Ovary (tissue), 10 donors: ENCODE measurements at places on chromosomes 6 and 20. TPM values are rescaled to one million over a fixed set of nuclear protein-coding genes. Genes with fewer than 3 reads are reported as not detected.

GRCh38 chr6:155004017-155004416, 8.9 kb downstream of the TIAM2 start:
- no peaks in the 10 kb centered on the region for H3K36me3 ChIP-seq
- DNase-seq: no peak

DNA sequence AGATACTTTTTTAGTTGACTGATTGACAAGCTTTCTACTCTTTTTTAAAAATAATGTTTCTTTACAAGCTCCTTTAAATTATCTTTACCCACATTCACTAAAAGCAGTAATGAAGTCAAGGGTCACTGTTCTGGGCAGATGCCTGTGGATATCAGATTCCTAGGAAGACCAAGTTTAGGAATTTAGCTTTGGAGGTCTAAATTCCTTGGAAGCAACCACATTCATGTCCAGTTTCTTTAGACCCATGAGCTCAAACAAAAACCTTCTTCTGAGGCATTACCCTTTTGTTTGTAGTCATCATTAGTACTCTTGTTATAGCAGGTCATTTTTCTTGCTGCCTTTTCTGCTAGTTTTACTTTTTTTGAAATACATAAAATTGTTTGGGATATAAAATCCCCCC, 462.9 kb upstream of the JAG1 start:
- H3K36me3 ChIP-seq: no peaks in the 10 kb centered on the region
- DNase-seq: no peak
- H3K4me1 ChIP-seq: no peaks in the 10 kb centered on the region
- H3K27ac ChIP-seq: no peak overlapping the region
- H3K4me3 ChIP-seq: no peak overlapping the region

- no peaks in the 10 kb centered on the region for H3K36me3 ChIP-seq
- H3K4me1 ChIP-seq: no peaks in the 10 kb centered on the region
- H3K27ac ChIP-seq: no peak overlapping the region
- H3K27me3 ChIP-seq: no peaks in the 10 kb centered on the region
These were observed 452.1 kb upstream of the PLCB4 start for GRCh38 chr20:8616792-8617191.

DNA sequence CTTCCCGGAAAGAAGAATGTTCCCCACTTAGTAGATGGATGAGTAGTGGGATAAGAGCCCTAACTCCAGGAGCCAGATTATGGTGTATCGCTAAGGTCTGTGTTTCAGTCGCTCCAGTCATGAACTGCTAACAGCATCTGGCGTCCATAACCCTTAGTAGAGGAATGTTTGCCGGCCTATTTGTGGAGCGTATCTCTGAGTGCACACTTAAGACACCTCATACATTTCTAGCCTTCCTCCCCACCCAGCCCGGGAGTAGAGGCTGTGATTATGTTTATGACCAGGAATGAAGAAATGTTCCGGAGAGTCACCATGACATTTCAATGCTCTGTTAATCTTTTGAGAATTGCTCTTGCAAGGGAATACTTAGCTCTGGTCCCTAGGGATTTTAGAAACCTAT, 251.1 kb upstream of the SOX4 start:
- no peaks in the 10 kb centered on the region for H3K4me1 ChIP-seq
- no peak overlapping the region for H3K4me3 ChIP-seq
- H3K27ac ChIP-seq: no peak overlapping the region
- no peak for DNase-seq

GRCh38 chr6:35713006-35713767, 23.6 kb upstream of the ARMC12 start:
- DNase-seq: no peak
- H3K4me1 ChIP-seq: peaks cover 7% of the 10 kb centered on the region
- no peaks in the 10 kb centered on the region for H3K27me3 ChIP-seq
- H3K36me3 ChIP-seq: no peaks in the 10 kb centered on the region
- H3K27ac ChIP-seq: no peak overlapping the region
- no peak overlapping the region for H3K4me3 ChIP-seq

ELOVL4 gene
- 3.1 TPM for total RNA-seq

- DNase-seq: no peak
- H3K4me3 ChIP-seq: no peak overlapping the region
- peaks cover 12% of the 10 kb centered on the region for H3K4me1 ChIP-seq
- H3K36me3 ChIP-seq: no peaks in the 10 kb centered on the region
- no peaks in the 10 kb centered on the region for H3K27me3 ChIP-seq
These were observed 606.7 kb upstream of the CITED2 start for GRCh38 chr6:139981066-139981624.

MAP7 gene
- total RNA-seq: 2.8 TPM

PI3 gene
- not detected for total RNA-seq

GRCh38 chr6:159693894-159694545, 979 bp upstream of the SOD2 start:
- H3K27me3 ChIP-seq: no peaks in the 10 kb centered on the region
- H3K4me1 ChIP-seq: peaks cover 5% of the 10 kb centered on the region
- H3K36me3 ChIP-seq: no peaks in the 10 kb centered on the region
- DNase-seq: no peak

GRCh38 chr6:138622967-138623366, 123.7 kb upstream of the NHSL1 start:
- no peak for DNase-seq
- no peaks in the 10 kb centered on the region for H3K27me3 ChIP-seq
- no peak overlapping the region for H3K4me3 ChIP-seq
- no peaks in the 10 kb centered on the region for H3K4me1 ChIP-seq

DNA sequence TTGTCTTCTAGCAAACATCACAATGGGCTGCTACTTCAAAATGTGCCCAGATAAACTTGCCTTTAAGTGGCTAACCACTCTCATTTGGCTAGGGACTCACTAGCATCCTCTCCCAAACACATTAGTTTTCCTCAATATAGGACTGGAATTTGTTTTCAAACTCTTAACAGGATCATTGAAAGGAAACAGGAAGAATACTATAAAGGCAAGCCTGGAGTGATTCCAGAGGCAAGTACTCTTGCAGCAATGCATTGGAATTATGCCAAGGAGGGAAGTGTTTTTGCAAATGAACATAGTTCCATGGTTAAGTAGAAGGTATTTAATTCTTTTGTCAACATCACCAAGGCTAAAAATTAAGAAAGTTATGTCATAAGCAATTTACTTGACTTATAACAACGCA, 12.2 kb downstream of the EPHA7 start:
- H3K36me3 ChIP-seq: no peaks in the 10 kb centered on the region
- no peak for DNase-seq
- H3K4me3 ChIP-seq: no peak overlapping the region
- H3K27ac ChIP-seq: no peak overlapping the region

DNA sequence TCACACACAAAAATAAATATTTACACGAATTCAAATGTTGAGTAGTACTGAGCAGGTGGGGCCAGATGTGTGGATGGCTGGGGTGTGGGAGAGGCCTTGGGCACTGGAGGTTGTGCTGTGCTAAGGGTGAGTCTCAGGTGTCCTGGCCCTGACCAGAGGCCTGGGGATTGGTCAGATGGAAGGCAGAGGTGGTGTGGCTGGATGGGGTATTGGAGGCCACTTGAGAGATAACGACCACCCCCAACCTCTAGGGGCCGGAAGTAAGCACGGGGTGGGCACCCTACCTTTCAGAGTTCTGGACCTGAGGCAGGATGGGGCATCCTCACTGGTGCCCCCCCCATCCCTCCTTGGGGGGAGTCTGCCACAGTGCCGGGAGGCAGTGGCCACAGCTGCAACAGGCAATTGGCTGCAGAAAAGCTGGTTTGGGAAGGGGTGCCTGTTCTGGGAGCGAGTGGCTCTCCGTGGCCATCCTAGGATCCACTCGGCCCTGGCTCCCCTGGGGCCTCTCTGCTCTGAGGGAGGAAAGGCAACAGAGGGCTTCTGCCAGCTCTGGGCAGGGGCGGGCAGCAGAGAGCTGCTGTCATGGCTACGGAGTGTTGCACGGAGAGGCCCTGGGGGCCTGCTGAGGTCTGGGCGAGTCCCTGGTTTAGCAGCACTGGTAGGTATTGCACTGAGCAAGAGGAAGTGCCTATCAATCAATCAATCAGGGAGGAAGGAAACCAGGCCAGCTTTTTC, 87.6 kb downstream of the ASXL1 start:
- no peaks in the 10 kb centered on the region for H3K27me3 ChIP-seq
- H3K36me3 ChIP-seq: no peaks in the 10 kb centered on the region
- DNase-seq: no peak

DNA sequence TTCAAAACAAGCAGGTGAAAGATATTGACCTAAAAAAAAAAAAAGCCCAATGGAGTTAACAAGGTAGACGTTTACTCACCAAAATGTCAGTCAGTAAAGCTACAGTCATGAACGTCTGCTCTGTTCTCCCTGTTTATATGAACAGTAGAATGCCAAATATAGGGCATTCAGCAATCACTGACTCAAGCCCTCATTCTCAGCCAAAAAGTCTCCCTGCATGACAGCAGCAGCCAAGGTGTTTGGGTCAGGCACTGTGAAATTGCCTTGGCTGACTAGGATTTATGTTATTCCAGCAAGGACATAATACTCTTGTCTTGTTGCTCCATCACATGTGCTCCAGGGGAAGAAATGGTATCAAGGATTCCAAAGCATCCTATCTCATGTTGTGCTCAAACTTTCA, 194.7 kb upstream of the RSPO3 start:
- no peaks in the 10 kb centered on the region for H3K27me3 ChIP-seq
- no peak overlapping the region for H3K4me3 ChIP-seq
- no peak overlapping the region for H3K27ac ChIP-seq
- no peaks in the 10 kb centered on the region for H3K36me3 ChIP-seq
- DNase-seq: no peak

DNA sequence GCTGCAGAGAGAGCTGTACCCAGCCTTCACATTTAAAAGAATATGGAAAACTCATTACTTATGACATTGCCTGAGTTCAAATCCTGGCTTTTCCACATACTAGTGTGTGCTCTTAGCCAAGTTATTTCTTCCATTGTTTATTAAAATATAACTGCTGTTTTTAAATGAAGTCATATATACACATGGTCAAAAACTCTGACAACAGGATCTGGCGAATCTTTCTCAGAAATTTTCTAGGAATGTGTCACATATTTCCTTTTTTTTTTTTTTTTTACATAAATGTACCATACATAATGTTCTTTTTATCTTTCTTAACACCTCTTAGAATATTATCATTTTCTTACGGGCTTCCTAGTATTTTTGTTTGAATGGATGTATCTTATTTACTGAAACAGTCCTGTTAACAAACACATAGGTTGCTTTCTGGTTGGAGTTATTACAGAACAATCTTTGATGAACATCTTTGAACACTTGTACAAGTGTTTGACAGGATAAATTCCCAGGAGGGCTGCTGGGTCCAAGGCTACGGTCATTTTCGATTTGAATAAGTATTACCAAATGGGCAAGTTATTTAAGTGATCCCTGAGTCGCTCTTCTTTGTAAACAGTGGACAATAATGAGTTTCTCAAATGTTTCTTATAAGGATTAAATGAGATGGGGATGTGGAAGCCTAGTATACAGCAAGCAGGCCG, 1.6 kb upstream of the SNX9 start:
- DNase-seq: no peak
- no peaks in the 10 kb centered on the region for H3K36me3 ChIP-seq
- H3K4me3 ChIP-seq: no peak overlapping the region
- H3K27ac ChIP-seq: no peak overlapping the region

DNA sequence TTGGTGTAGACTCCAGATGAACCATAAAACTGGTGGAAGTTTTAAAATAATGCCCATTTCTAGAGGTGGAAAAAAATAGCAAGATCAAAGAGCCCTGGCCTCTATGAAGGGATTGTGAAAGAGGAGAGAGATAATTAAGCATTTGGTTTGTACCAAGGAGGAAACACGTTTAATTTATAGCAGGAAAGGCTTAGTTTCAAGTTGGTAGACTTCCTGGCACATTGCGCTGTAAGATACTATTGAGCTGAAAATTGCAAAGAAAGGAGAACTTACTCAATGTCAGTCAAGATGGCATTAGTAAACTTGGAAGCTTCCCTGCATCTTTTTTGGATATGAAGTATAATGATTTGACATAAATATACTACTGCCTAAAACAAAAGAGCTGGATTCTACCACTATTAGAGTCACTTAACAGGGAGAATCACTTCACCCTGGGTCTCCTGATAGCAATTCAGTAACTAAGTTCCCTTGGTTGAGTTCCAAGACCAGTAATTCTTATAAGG, 24.4 kb downstream of the MARCKS start:
- no peaks in the 10 kb centered on the region for H3K27me3 ChIP-seq
- DNase-seq: no peak
- no peaks in the 10 kb centered on the region for H3K4me1 ChIP-seq
- H3K36me3 ChIP-seq: no peaks in the 10 kb centered on the region
- no peak overlapping the region for H3K27ac ChIP-seq

DNA sequence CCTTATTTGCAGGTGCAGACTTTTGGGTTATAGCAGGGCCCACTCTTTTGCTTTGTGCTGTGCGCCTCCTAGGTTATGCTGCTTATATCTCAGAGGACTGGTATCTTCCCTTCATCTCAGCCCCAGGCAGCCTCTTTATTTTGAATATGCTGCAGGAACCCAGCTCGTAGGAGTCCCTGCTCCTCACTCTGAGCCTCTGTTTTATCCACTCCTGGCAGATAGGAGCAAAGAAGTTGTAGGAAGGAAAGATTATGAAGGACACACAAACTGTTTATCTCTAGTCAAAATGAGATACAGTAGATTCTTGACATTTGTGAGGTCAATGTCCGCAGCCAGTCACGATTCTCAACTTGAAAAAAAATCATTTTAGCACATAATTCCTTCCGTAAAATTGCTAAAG, 15.6 kb downstream of the L3MBTL3 start:
- DNase-seq: no peak
- peaks cover 9% of the 10 kb centered on the region for H3K4me1 ChIP-seq
- no peak overlapping the region for H3K4me3 ChIP-seq
- no peaks in the 10 kb centered on the region for H3K27me3 ChIP-seq
- H3K27ac ChIP-seq: no peak overlapping the region

DNA sequence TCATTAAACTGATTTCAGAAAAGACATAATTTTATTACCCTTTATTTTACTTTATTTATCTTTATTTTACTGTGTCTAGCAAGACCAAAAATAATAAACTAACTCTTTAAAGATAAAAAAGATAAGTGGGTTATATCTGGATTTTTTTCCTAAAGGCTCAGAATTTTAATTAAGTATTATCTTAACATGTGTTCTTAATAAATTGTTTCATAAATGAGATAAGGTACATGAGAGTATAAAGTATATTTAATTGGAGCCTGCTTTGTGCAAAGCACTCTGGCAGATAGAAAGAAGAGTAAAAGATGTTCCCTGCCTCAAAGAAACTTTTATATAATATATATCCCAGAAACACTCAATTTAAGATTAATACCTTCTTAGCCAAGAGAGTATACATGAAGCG, 8.7 kb upstream of the FAM135A start:
- H3K27me3 ChIP-seq: no peaks in the 10 kb centered on the region
- no peaks in the 10 kb centered on the region for H3K36me3 ChIP-seq
- no peak for DNase-seq
- no peak overlapping the region for H3K4me3 ChIP-seq

TAF11 gene
- total RNA-seq: 16.0 TPM

- no peak overlapping the region for H3K27ac ChIP-seq
- H3K27me3 ChIP-seq: no peaks in the 10 kb centered on the region
- H3K4me1 ChIP-seq: no peaks in the 10 kb centered on the region
These were observed 25.6 kb upstream of the HLA-A start for GRCh38 chr6:29916741-29917140.
